ENCODE measurements at places on chromosomes 5 and 9. TPM values are rescaled to one million over a fixed set of nuclear protein-coding genes. Genes with fewer than 3 reads are reported as not detected.

The LAMC3 gene
- total RNA-seq: 0.04 TPM

DNA sequence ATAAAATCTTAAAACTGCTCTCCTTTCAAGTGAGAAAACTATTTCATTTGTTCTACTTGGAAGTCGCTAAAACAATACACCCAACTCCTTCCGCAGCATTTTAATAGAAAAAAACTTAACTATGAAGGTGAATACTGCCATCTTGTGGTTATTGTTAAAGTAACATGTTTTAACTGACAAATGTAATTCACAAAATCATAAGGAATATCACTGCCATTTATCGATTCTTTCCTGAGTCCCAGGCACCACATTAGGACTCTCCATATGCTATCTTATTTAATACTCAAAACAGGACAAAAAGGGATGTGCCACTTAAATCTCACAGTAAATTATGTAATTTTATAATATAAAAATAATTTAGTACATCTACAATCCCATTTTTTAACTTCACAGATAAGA lies 130.5 kb upstream of the ITGA1 start:
- no peak overlapping the region for H3K4me3 ChIP-seq
- DNase-seq: no peak
- no peaks in the 10 kb centered on the region for H3K36me3 ChIP-seq
- H3K27ac ChIP-seq: no peak overlapping the region

The ZNF883 gene
- 1.2 TPM for total RNA-seq

GRCh38 chr5:154278908-154279307 lies 88.4 kb downstream of the GALNT10 start:
- H3K27ac ChIP-seq: no peak overlapping the region
- DNase-seq: no peak
- H3K4me1 ChIP-seq: peaks cover 1% of the 10 kb centered on the region
- H3K27me3 ChIP-seq: no peaks in the 10 kb centered on the region
- no peak overlapping the region for H3K4me3 ChIP-seq
- H3K36me3 ChIP-seq: no peaks in the 10 kb centered on the region

The LIFR gene
- total RNA-seq: not detected

DNA sequence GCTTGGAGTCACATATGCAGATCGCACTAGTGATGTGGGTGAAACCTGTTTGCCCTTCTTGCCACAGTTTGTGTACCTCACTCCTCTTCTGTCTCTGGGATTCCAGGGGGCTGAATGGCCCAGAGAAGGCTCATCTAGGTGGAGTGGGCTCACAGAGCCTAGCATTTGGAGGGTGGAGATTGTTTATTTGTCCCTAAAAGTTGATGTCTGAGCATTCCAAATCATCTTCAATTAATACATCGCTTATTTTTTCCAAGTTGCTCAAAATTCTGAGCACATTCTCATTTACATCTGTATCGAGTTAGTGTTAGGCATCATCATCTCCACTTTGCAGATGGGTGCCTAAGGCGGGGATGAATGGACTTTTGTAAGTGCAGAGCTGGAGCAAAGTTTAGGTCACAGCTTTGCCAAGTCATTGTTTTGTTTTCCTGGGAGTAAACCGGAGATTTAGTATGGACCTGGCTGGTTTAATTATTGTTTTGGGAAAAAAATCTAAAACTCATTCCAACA lies 2.0 kb downstream of the ABL1 start:
- DNase-seq: no peak
- no peaks in the 10 kb centered on the region for H3K27me3 ChIP-seq
- no peaks in the 10 kb centered on the region for H3K36me3 ChIP-seq
- no peak overlapping the region for H3K27ac ChIP-seq

DNA sequence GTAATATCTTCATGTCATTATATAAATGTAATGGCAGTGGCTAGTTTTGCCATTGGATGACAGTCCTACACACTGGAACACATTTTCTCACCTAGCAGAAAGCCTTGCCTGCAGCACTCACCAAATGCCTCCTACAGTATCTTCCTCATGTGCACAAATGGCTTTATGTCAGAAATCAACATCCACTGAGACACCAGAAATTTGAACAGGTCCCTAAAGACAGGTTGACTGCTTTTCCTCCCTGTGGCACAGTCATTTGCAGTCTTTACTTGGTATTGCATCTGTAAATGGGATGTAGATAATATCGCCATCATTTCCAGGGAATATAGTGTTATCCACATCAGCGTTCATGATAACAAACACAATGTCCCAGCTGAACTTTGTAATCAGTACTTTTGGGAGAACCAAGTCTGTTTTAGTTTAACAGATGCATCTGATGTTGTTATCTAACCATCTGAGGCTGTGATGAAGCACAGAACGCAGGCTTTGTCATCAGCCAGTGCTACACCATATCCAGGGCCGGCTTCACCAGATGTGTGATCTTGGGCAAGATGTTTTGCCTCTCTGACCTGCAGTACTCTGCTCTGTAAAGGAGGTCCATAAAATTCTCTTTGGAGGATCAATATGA lies 83.9 kb upstream of the TAS2R1 start:
- H3K27me3 ChIP-seq: no peaks in the 10 kb centered on the region
- no peaks in the 10 kb centered on the region for H3K4me1 ChIP-seq
- no peak overlapping the region for H3K4me3 ChIP-seq
- H3K36me3 ChIP-seq: no peaks in the 10 kb centered on the region
- DNase-seq: no peak

GRCh38 chr9:135379540-135380267 lies 99.9 kb upstream of the PPP1R26 start:
- H3K27me3 ChIP-seq: no peaks in the 10 kb centered on the region
- H3K27ac ChIP-seq: no peak overlapping the region
- no peaks in the 10 kb centered on the region for H3K4me1 ChIP-seq

The CDC26 gene
- 51.1 TPM for total RNA-seq

The SV2C gene
- not detected for total RNA-seq

- no peaks in the 10 kb centered on the region for H3K27me3 ChIP-seq
- DNase-seq: no peak
- no peak overlapping the region for H3K27ac ChIP-seq
- no peaks in the 10 kb centered on the region for H3K4me1 ChIP-seq
- H3K4me3 ChIP-seq: no peak overlapping the region
These were observed 264.0 kb upstream of the TRIM32 start for GRCh38 chr9:116423149-116423548.

The PCDHGB2 gene
- total RNA-seq: 0.40 TPM

GRCh38 chr9:20048985-20049384 lies 260.1 kb upstream of the SLC24A2 start:
- no peak overlapping the region for H3K4me3 ChIP-seq
- no peak for DNase-seq
- no peaks in the 10 kb centered on the region for H3K36me3 ChIP-seq
- peaks cover 6% of the 10 kb centered on the region for H3K4me1 ChIP-seq
- H3K27ac ChIP-seq: no peak overlapping the region
- no peaks in the 10 kb centered on the region for H3K27me3 ChIP-seq

The TAF11L10 gene
- total RNA-seq: not detected

- no peaks in the 10 kb centered on the region for H3K27me3 ChIP-seq
- DNase-seq: peak; percentile 78
- peak overlapping the region; percentile 40 for H3K27ac ChIP-seq
- H3K4me3 ChIP-seq: peak overlapping the region; percentile 61
- H3K4me1 ChIP-seq: peaks cover 68% of the 10 kb centered on the region
- H3K36me3 ChIP-seq: no peaks in the 10 kb centered on the region
These were observed 5.3 kb upstream of the LCP2 start for GRCh38 chr5:170302653-170303501.

- DNase-seq: no peak
- H3K27me3 ChIP-seq: no peaks in the 10 kb centered on the region
- H3K4me1 ChIP-seq: no peaks in the 10 kb centered on the region
- H3K36me3 ChIP-seq: no peaks in the 10 kb centered on the region
- no peak overlapping the region for H3K4me3 ChIP-seq
- H3K27ac ChIP-seq: no peak overlapping the region
These were observed 137.1 kb upstream of the ZNF366 start for GRCh38 chr5:72644296-72644695.

The TMEM161B gene
- total RNA-seq: 23.6 TPM

The OTP gene
- total RNA-seq: not detected

GRCh38 chr5:85375525-85375924 lies 990.8 kb upstream of the EDIL3 start:
- no peaks in the 10 kb centered on the region for H3K4me1 ChIP-seq
- H3K27ac ChIP-seq: no peak overlapping the region
- H3K27me3 ChIP-seq: no peaks in the 10 kb centered on the region
- H3K36me3 ChIP-seq: no peaks in the 10 kb centered on the region

The SPARC gene
- 0.31 TPM for total RNA-seq

DNA sequence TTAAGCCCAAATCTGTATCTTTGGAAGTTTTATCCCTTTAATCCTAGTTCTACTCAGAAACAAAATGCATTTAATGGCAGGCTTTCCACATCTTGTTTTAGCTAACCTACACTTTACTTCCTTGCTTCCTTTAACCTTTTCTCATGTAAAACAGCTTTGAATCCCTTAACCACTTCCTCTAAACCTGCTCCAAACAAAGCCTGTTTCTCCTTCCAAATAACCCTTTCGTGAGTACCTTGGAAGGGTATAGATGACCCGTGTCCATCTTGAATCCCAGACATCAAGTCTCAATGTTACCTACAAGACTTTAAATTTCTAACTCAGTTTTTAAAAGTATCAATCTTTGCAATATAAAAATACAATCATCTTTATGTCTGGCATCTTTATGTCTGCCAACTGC lies 78.4 kb downstream of the DROSHA start:
- H3K4me3 ChIP-seq: no peak overlapping the region
- H3K27me3 ChIP-seq: no peaks in the 10 kb centered on the region
- no peaks in the 10 kb centered on the region for H3K4me1 ChIP-seq

The GRXCR2 gene
- not detected for total RNA-seq

The DOCK2 gene
- 155 TPM for total RNA-seq

Measured in CD8-positive, alpha-beta memory T cell (primary cell).